NCI-H2107 (cell line): ENCODE measurements at places on chromosomes 2 and 18.

DNA sequence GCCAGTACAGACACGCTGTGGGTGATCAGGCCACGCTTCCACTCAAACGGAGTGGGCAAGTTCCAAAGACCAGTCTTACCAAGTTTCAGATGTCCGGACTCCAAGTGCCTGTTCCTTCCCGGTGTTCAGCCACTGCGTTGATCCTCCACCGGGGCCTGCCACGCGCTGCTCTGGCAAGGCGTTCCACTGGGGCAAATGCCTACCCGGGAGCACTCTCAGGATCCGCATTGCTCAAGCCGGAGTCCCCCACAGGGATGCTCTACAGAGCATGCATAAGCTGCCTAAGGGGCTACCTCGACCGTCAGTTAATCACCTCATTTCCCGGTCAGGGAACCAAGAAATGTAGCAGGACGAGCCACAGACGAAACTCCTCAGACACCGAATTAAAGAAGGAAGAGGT is 37.0 kb upstream of the CLASP1 start:
- DNase-seq, result no peak

GRCh38 chr2:10433947-10434885 is 13.9 kb downstream of the ODC1 start:
- no peak for DNase-seq

DNA sequence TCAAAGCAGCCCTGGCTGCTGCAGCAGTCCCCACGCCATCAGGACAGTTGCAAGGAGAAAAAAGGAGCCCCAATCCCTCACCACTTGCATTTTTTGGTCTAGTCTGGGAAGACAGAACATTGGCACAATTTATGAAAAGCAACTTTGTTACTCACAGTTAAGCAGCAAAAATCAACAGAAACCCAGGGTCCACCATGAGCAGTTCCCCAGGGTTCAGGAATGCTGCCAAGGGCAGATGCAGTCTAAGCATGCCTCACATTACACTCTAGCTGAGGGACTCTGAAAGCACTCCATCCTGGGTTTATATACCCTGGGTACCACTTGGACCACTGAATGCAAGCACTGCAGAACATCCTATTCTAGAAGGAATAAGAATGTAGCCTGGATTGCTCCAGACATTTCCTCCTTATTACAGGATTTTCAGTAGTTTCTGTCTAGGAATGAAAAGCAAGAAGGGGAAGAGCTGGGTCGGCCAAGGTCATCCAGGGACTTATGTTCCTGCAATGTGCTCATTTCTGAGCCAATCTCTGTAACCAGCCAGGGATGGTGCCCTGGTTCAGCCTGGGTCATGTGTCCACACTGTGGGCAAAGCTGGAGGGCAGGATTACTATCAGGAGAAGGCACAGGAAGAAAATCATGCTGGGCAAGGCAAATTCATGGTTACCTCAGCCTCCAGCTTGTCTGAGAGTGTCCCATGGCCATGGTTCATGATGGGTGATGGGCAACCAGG is 19.5 kb upstream of the TMEM163 start:
- DNase-seq, result no peak

DNA sequence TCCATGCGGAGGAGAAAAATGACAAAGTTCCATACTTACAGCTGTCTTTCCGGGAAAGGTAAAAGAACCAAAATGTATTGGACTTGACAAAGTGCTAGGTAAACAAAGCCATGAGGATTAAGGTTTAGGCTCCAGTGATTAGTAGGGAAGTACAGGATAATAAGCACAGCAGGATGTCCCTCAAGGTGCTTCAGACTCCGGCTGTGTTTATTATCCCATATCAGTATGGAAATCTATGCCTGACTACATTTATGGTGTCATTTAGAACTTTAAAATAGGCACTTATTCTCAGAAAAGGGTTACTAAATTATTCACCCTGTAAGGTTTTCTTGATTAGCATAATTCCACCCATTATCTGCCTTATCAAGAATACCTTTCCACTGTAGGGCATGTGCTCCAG is 136.3 kb upstream of the CCDC68 start:
- DNase-seq, result no peak
